A673 (cell line): ENCODE measurements at places on chromosomes 7 and 10.
A peak's percentile ranks its signal among the peaks of the same experiment; 100 is the strongest.

DNA sequence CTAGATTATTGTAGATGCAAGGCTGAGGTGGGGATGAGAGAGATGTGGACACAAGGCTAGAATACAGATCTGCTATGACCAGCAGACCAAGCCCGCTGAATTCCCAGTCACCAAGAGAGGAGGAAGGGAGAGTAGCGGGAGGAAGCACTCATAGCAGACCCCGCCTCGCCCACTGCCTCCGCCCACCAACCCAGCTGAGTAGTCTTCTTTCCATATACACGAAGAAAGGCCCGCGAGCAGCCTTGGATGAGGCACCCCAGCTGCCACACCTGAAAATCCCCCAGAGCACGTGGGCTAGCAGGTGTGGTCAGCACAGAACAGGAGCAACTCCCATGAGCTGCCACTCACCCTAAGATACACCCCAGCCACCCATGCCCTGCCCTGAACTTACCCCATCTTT lies 7.9 kb upstream of the H2BK1 start:
- DNase-seq = no peak

DNA sequence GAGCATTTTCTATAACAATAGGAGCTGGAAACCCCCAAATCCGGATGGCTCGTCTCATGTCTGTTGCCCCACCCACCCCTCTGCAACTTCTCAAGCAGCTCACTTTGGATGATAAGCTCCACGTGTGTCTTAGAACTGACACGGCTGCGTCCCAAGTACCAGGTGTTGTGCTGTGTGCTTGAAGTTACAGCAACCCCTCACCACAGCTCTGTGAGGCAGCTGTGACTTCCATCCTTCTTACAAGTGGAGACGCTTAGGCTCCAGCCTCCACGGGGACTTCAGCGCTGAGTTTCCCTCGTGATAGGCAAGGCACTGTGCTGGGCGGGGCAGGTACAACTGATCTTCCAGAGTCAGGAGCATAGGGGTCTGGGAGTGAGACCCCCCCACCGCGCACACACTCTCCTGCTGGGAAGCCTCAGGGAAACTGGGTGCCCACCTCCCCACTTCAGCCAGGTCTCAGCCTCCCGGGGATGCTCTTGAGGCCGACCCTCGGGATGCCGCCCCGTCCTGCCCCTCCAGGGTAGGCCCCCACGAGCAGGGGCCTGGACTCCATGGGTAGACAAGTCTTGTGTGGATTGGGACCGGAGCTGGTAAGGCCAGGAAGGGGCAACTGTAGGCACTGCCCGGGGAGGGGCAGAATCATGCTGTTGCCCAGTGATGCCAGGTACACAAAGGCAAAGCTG lies 31.4 kb downstream of the EN2 start:
- DNase-seq = no peak

- DNase-seq = peak; percentile 57
Observed at GRCh38 chr10:93821051-93821772, 63.5 kb downstream of the LGI1 start.

- DNase-seq = no peak
Observed at GRCh38 chr10:95784279-95784913, 28.4 kb downstream of the ENTPD1 start.

GRCh38 chr10:68075550-68076004 lies 494 bp upstream of the HERC4 start:
- no peak for DNase-seq

DNA sequence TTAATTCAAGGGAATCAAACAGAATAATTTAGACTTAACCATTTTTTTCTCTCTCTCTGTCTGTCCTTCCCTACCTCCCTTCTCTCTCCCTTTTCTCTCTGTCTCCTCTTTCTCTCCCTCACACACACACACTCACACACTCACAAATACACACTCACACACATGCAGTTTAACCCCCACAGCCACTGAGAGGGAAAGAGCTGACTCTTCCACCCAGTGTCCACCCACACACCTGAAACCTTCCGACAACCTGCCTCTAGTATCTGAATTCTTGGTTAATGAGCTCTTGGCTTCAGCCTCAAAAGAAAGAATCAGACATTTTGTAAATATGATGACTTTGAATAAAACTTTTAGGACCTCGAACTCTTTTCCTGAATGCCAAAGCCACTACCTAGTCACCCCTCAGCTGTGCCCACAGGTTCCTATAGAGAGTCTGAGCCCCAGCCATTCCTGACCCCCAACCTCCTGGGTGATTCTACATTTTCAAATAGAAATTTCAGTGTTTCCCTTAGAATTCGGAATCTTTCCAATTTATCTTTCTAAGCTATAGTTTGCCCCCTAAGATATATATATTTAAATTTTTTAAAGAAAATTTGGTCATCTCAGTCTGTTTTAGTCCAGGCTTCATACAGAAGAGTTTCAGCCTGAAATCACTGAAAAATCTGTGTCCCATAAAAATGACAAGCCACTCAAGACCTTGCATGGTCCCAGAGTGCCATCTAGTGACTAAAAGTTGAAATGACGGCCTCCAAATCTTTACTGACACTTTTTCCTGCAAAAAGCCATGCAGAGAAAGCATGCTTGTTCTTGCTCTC lies 202.8 kb downstream of the IPMK start:
- DNase-seq = peak; percentile 45

DNA sequence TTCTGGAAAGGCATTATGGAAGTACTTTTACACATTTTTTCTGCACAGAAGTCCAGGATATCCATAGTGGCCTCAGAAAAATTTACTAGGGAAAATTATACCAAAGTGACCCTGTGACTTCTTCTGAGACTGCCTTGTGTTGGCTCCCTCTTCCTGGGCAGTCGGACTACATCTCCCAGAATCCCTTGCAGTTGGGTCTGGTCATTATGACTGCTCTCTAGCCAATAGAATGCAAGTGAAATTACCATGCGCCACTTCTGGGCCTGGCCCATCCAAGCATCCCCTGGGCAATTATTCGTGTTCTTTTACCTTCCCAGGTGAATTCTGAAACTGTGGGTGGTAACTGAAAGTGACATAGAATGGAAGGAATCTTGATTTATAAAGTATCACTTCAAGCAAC lies 430.9 kb downstream of the ACTR3B start:
- DNase-seq = peak; percentile 41

DNA sequence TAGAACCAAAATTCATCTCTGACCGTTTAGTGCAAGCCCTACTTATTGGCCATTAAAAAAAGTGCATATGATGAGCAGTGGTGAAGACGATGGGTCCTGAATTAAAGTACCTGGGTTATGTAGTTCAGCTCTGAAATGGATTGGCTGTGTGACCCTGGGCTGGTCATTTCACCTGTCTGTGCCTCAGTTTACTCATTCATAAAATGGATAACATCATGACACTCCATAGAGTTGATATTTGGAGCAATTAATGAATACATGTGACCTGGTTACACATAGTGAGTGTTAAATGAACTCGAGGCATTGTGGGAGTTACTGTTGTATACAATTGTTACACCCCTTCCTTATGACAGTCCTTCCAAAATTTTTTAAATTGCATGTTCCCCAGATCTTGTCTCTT lies 9.1 kb downstream of the MAP3K8 start:
- no peak for DNase-seq

GRCh38 chr10:10605551-10606081 lies 412.1 kb upstream of the CELF2 start:
- DNase-seq = no peak

DNA sequence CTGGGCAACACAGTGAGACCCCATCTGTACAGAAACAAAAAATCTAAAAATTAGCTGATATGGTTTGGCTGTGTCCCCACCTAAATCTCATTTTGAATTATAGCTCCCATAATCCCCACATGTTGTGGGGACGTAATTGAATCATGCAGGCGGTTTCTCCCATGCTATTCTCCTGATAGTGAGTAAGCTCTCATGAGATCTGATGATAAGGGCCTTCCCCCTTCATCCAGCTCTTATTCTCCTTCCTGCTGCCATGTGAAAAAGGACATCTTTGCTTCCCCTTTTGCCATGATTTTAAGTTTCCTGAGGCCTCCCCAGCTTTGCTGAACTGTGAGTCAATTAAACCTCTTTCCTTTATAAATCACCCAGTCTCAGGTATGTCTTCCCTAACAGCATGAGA lies 136.5 kb downstream of the SFMBT2 start:
- DNase-seq = no peak

DNA sequence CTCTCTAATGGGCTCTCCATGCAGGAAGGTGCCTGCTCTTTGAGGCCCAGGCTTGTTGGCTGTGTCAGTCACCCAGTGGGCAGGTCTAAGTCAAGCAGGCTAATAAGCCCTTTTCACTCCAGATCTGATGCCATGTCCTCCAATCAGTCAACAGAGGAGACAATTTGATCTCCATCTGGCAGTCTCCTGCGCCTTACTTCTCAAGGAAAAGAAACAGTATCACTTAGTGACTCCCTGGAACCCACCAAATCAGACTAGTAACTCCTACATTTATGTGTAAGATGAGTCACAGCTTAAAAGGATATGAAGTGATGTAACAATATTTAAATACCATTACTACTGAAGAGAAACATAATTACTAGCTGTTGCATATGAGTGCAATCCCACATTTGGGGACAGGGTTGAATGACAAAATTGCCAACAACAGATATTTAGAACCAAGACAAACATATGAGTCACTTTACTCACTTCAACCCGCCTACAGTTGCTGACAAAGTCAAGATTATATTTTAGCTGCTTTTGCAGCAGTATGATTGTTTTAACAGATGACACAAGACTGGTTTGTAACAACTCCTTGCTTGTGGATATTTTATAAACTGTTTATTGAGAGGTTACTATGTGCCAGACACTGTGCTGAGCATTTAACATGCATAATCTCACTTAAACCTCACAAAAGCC lies 72.1 kb downstream of the USP6NL start:
- peak; percentile 87 for DNase-seq

GRCh38 chr10:45809837-45810236 lies 37.5 kb downstream of the AGAP4 start:
- peak; percentile 21 for DNase-seq

- peak; percentile 5 for DNase-seq
Observed at GRCh38 chr7:12111422-12112405, 99.4 kb upstream of the TMEM106B start.

DNA sequence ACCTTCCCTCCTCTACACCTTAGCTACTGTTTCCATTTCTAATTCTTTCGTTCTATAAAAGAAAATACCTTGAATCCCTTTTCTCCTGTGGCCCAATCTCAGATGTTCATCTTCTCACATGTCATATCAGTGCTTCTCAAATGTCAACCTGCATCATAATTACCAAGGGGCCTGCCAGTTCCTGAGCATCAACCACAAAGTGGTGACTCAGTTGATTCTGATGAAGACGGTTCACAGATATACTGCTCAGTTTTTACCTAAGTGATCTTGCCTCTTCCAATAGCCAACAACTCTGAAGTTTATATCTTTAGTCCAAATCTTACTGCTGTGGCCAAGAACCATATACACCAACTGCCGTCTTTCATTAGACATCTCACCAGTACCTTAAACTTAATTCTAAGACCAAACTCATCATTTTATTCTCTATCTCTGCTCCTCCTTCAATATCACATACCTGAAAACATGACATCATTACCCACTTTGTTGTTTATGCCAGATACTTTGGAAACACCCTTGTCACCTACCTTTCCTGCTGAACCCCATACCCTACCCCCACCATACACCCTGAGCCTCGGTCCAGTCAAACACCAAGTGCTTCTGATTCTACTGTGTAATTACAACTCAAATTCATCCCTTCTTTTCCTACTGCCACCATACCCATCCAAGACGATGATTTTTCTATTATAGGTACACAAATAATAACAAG lies 115.5 kb downstream of the LMBR1 start:
- no peak for DNase-seq

- no peak for DNase-seq
Observed at GRCh38 chr7:26155531-26156375, 3.8 kb downstream of the NFE2L3 start.

DNA sequence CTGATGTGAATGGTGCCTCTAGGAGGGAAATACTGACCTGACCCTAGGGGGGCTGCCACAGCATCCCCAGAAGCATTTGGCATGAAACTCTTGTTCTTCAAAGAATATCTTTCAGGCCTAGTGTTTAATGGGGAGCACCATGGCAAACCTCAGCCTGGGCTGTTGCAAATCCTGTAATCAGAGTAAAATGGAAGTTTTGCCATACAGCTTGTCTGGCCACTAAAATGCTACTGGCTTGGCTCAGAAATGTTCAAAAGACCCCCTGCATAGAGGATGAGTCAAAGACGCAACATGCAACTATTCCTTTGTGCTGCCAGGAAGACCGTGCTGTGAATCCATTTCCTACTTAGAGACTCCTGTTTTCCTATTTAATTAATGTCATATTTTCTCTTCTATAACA lies 26.7 kb downstream of the HECW1 start:
- DNase-seq = peak; percentile 98

DNA sequence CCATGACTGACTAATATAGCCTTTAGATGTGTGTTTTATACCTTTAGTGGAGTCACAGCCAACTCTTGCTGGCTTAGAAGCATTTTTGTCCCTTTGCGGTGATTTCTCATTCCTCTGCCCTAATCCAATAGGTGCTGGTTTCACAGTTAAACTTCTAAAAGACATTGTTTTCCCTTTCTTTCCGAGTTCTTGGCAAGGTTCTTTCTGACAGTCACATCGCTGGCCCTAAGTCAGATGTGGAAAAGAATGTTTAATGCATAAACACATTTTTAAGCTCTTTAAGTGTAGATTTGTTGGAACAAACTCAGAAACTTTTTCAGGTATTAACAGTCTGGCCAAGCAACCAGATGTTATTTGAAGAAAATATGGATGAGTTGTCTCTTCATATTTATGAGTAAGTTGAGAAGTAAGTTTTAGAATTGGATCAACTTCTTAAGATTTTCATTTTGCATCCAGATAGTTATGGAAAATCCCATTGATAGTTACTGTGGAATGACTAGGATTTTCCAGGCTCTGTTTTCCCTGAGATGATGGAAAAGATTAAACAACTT lies 4.1 kb downstream of the EPDR1 start:
- no peak for DNase-seq

DNA sequence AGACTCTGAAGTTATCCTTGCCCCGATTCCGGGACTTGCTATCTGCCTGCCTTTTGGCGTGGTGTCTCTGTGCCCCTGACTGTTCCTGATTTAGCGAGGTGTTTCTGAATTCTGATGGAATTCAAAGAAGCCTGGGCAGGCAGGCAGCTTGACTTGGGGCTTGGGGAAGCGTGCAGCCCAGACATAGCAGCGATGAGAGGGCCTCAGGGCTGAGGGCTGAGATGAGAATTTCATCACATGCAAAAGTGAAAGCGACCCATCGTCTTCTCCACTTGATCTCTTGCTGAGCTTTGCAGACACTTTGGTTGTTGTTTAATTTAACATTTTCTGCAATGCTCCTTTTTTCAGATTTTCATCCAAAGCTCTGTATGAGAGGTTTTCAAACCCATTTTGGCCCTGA lies 57.8 kb downstream of the TCF7L2 start:
- DNase-seq = no peak

GRCh38 chr10:18195060-18195799 lies 55.0 kb downstream of the CACNB2 start:
- peak; percentile 77 for DNase-seq

GRCh38 chr7:42878303-42878702 lies 33.6 kb downstream of the C7orf25 start:
- DNase-seq = no peak

- DNase-seq = no peak
Observed at GRCh38 chr10:29555746-29556481, 78.9 kb downstream of the SVIL start.

- no peak for DNase-seq
Observed at GRCh38 chr10:93550606-93551005, 15.9 kb upstream of the FFAR4 start.

- DNase-seq = no peak
Observed at GRCh38 chr7:150936018-150936417, 42.1 kb downstream of the KCNH2 start.
